ENCODE measurements at places on chromosomes 5 and 9. TPM values are rescaled to one million over a fixed set of nuclear protein-coding genes. Genes with fewer than 3 reads are reported as not detected.
A peak's percentile ranks its signal among the peaks of the same experiment; 100 is the strongest.

GRCh38 chr5:173968154-173968797 is 20.7 kb upstream of the C5orf47 start:
- DNase-seq: peak; percentile 38

DMRT3 gene
- not detected for total RNA-seq

DNA sequence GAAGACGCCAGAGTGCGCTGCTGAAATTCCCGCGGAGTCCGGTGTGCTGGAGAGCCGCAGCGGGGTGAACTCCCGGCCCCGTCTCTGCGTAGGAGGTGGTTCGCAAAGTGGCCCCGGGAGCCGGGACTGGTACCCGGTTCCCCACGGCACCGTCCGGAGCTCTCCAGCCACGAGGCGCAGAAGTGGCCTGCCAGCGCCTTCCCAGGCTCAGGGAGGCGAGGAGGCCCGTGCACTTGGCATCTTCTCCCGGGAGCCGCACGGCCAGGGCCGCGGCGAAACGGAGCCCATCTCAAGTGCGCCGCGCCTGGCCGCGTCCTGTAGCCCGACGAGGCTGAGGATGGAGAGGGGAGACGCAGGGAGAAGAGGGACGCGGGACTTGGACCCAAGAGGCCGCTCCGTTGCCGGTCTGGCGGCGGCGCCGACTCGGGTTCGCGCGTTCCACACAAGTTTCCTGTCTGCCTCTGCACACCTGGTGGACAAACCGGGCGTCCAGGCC is 1.1 kb upstream of the IRX1 start:
- DNase-seq: peak; percentile 64

DNA sequence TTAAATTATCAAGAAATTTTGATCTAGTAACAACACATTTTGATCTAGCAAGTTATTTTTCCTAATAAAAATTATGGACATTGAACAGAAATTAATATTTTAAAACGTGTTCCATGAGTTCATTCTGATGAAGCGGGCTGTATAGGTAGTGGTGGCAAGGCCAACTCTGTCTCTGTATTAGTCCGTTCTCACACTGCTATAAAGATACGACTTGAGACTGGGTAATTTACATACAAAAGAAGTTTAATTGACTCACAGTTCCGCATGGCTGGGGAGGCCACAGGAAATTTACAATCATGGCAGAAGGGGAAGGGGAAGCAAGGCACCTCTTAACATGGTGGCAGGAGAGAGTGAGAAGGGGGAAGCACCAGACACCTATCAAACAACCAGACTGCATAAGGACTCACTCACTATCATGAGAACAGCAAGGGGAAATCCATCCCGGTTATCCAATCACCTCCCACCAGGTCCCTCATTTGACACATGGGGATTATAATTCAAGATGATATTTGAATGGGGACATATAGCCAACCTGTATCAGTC is 61.2 kb downstream of the TMEM232 start:
- DNase-seq: no peak

BARHL1 gene
- total RNA-seq: not detected

DNA sequence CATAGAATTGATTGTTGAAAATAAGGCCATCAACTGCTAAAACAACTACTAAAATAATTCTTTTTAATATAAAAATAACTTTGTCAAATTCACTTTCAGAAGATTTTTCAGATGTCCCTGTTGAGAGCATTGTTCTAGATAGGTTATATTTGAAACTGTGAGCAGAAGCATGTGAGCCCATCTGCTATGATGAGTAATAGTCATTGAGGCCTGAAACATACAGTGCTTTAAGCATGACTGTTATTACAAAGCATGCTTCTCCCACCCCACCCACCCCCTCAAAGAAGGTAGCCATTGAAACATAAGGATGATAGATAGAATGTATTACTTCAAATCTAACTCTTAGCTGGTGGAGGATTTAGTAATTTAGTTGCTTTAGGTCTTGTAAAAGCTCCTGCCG is 86.0 kb downstream of the UHRF2 start:
- no peak for DNase-seq

- DNase-seq: no peak
Measured at GRCh38 chr5:133521801-133522200, 90.5 kb downstream of the FSTL4 start.

- no peak for DNase-seq
Measured at GRCh38 chr5:65779643-65780042, 57.6 kb downstream of the NLN start.

DNA sequence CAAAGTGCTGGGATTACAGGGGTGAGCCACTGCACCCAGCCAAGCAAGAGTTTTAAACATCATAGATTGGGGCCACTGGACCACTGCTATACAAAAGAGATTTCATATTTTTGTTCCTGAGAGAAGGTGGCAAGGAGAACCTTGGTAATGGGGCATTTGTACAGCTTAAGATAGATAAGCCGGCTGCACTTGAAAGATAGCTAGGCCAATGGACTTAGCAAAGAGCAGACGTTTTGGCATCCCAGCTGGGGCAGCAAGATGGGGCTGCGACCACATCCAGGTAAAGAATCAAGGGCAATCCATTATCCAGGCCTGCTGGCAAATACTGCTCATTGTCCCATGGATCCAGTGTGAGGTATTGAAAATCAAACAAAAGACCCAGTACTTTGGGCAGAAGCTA is 3.9 kb upstream of the ISCA1 start:
- DNase-seq: no peak

DNA sequence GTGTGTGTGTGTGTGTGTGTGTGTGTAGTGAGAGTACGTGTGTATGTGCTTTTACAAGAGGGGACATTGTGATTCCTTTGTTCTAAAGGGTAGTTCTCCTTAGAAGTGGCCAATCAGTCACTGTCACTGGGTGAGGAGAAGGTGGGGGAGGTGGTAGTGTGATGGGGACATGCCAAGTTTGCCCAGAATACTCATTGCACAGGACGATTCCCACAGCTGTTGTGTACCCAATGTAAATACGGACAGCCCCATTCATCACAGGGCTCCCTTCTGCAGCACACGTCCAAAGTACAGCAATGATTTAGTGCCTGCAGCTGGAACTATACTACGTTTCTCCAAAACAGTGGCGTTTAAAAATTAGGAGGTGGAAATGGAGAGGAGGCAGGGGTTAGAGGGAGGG is 287.8 kb downstream of the TLR4 start:
- DNase-seq: no peak

- no peak for DNase-seq
Measured at GRCh38 chr5:172008111-172008455, 1.6 kb upstream of the FBXW11 start.

PCDHA10 gene
- total RNA-seq: 12.0 TPM

- DNase-seq: no peak
Measured at GRCh38 chr5:177329883-177330282, 18.2 kb upstream of the MXD3 start.
